ENCODE measurements at places on chromosomes 7 and 10.

DNA sequence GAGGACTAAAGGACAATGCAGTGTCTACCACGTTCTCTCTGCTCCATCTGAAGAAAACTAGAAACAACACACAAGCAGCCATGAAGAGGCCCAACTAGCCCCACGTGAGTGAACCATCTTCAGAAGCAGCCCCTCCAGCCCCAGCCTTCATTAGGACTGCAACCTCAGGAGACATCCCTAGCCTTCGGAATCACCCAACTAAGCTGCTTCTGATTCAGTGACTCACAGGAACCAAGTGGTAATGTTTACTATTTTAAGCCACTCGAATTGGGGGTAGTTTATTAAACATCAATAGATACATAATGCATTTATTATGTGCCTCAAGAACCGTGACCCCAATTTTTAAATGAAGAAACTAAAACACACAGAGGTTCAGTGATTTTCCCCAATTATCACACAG, 22.6 kb downstream of the ARHGAP12 start:
- DNase-seq = no peak

- no peak for DNase-seq
Measured at GRCh38 chr10:35448687-35449662, 112.7 kb downstream of the CCNY start.

DNA sequence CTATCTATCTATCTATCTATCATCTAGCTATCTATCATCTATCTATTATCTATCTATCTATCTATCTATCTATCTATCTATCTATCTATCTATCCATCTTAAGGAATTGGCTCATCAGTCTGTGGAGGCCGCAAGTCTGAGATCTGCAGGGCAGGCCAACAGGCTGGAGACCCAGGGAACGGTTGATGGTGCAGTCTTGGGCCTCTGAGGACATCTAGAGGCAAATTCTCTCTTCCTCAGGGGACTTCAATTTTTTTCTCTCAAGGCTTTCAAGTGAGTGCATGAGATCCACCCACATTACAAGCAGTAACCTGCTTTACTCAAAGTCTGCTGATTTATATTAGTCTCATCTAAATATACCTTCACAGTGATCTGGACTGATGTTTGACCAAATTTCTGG, 197.0 kb downstream of the GLRX3 start:
- DNase-seq = peak; percentile 8

GRCh38 chr10:34294137-34294536, 521.0 kb downstream of the PARD3 start:
- no peak for DNase-seq

GRCh38 chr7:141400356-141400755, 150.9 kb upstream of the AGK start:
- DNase-seq = no peak

DNA sequence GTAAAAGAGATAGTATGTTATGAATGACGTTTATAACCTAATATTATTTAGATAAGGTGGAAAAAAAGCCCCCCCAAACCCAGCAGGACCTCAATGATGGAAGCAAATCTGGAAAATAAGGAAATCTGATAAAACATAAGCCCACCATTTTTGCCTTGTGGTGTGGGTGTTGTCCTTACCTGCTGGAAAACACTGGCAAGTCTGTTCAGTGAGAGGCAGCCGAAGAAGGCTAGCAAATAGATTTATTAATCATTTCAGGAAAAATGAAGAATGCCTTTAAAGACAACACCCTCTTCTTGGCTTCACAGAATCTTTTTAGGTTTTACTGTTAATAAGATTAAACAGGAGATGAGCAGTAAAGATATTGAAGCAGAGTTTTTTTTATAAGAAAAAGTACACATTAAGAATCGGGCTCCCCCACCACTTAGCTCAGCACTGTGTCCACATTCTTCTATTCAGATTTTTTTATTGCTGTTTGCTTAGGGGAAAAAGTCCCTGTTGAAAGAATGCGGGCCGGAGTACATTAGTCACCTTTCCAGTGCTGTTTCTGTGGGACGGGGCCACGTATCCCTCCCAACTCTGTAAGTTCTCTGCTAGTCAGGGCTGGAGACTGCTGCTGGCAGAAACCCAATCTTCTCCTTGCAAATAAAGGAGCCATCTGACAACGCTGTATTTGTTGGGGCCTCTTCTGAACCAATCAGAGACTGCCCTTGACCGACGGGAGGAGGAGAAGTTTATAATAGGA, 104.1 kb downstream of the EVX1 start:
- DNase-seq = no peak

DNA sequence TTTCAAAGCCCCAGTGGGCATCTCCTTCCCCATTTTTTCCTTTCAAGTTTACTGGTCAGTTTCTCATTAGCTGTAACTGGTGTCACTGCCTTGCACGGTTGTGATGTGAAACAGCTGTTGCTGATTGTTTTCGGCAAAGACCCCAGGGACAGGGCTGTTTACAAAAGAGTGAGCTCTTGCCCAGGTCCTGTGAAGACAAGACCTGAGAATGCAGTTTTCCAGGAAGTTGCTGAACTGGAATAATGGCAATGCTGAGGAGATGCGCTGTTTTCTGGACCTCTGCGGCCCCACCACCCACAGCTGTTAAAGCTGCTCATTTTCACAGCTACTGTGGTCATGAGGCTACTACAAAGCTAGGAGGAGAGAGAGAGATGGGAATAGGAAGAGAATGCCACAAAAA, 116.6 kb upstream of the RSU1 start:
- DNase-seq = no peak

GRCh38 chr7:122329145-122329802, 24.7 kb upstream of the FEZF1 start:
- DNase-seq = no peak

GRCh38 chr10:30219971-30220751, 128.9 kb downstream of the MTPAP start:
- DNase-seq = no peak

DNA sequence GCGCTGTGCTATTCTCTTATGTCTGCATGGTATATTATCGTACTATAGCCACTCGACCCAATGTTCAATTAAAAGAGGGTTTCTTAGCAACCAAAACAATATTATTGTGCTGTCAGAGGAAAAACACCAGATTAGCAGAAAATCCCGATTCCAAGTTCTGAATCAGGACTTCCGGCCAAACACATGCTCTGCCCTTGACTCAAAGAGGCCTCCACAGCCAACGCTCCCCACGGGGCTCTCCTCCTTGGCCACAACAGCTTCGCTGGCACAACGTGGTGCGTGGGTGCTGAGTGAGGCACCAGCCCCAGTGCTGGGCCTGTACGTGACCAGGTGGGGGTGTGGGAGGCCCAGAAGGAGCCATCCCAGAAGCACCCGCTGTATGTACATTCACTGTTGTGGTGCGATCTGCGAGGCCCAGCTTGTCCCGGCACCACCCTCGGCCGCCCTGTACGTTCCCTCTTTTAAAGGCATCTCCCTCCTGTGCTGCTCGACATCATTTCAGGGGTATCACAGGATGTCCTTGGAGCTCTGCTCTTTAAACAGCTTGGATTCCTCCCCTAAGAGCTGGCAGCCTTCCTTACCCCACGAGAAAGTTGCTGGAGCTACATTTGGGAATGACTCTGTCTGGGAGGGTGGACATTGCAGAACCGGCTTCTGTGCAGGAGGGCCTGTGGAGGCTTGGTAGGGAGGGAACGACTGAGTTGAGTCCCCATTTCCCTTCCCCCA, 736.2 kb downstream of the PARD3 start:
- no peak for DNase-seq

DNA sequence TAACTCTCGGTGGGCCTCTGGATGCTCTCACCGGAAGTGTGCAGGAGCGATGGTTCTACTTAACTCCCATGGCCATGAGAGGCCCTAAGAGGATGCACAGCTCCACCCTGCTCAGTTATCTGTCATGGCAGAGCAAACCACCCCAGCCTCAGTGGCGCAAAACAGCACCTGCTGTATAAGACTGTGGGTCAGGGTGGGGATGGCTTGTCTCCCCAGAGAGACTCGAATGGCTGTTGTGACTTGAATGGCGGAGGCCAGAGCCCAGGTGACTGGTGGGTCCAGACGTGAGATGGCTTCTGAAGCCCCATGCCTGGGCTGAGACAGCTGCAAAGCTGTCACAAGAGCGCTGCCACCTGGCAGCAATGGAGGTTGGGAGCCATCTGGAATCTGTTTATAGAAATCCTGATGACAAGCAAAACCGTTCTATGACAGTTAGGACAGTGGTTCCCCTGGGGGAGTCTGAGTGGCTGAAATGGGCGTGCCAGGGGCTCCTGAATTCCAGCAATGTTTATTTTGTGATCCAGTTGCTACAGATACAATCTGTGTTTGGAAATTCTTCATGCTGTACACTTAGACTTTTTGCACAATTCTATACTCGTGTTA, 490.5 kb downstream of the TCERG1L start:
- no peak for DNase-seq

DNA sequence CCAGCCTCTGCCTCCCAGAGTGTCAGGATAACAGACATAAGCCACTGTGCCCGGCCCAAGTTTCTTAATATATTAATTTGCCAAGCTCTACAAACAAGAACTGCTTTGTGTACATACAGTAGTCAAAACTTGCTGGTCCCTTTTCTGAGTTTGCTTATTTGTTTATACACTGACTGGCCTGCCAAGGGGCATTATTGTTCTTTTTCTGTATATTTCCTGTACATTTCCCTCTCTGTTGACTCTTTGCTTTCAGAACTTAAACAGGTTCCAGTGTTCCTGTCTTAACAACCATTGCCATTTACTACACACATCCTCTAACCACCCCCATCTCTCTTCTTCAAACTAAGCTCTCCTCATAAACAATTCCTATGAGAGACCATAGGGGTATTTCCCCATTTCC, 61.5 kb upstream of the RPA3 start:
- no peak for DNase-seq

DNA sequence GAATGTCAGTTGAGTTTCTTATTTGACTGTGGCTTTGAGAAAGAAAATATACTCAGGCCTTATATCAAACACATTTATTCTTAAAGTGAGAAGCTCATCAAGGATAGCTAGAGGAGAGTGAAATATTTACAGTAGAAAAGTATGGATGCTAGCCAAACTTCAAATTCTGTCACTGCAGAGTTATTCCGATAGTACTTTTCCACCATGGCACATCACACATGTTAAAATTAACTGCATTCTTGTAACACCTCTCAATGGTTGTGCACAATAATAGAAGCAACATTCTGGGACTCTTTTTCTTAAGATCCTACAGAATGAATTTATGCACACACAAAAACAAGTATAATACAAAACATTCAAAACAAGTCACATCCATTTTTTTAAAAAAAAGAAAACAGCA, 4.5 kb downstream of the PPP1R3C start:
- DNase-seq = no peak

DNA sequence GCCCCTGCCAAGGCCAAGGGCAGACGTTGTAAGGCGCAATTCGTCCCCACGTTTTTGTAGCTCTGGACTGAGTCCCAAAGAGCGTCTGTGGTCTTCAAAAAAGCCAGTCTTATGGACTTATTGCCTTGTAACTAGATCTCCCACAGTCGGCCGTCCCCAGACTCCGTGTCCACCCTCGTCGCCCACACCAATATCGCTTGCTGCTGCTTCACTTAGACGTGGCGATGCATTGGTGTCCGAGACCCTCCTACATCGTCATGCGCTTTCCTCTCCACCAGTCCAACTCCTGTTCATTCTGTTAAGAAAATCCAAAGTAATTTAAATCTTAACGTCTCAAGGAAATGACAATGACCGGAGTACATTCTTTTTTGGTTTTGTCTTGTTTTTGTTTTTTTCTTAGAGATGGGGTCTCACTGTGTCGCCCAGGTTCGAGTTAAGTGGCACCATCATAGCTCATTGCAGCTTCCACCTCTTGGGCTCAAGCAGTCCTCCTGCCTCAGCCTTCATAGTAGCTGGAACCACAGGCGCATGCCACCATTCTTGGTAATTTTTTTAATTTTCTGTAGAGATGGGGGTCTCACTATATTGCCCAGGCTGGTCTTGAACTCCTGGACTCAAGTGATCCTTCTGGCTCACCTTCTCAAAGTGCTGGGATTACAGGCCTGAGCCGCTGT, 851 bp downstream of the KIFBP start:
- no peak for DNase-seq

DNA sequence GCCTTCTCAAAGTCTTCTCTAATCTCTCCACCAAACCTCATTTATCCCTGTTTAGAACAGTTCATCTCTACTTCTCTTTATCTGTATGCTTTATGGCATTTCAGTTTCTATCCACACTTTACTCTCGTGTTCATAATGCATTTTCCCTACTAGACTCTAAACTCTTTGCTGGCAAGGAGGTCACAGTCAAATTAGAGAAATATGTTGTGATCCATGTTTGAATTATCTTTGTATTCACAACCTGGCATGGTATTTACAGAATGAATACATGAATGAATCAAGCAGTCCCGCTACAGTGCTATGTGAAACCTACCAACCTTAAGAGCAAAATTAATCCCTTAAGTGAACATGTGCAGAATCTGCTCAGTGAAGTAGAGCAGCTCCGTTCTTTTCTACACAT, 12.8 kb upstream of the YAE1 start:
- DNase-seq = no peak

- no peak for DNase-seq
Measured at GRCh38 chr10:51176976-51177695, 102.8 kb downstream of the PRKG1 start.

DNA sequence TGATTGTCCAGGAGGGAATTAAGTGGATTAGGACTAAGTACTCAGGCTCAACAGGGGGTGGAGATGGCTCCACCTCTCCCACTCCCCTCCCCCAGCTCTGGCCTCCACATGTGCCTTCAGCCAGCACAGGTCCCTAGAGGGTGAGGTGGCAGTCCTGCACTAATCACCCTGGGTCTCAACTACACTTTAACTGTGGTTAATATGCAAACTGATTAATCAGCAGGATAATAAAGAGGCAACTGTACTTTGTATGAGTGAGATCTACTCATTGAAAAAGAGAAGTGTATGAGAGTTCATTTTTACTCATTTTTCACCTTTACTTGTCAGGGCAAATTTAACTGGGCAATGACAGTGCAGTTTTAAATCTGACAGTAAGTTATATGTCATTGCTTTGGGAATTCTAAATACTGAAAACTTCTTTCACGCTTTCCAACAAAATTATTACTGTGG, 223.8 kb upstream of the CCDC6 start:
- DNase-seq = no peak

DNA sequence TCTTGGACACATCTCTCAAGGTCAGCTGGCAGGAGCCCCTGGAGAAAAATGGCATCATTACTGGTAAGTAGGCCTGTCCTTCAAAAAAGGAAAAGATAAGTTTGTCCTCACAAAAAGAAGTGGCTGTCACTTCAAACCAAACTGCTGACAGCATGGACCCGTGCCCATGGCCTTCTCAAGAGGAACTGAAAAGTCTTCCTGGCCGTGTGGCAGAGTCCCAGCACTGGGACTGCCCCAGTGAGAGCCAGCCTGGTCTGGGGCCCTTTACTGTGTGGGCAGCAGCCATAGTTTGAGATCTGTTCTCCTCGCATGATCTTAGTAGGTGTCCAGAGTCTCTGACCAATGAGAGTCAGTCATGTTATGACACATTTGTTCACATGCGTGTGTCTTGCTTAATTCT, 614.2 kb upstream of the FOXK1 start:
- no peak for DNase-seq

DNA sequence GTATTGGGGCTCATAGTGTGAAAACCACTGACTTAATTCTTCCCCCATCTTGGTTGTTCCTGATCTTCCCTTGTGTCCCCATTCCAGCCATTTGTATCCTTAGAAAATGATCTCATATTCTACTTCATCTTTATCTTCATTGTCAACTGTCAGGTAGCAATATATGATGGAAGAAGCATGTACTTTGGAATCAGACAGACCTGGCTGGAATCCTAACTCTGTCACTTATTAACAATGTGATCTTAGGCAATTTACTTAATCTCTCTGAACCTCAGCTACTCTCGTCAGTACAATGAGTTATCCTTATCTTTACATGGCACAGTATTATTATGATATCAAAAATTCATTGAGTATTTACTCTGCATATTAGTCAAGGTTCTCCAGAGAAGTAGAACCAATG, 10.1 kb downstream of the CFTR start:
- DNase-seq = no peak
